ENCODE measurements at places on chromosomes 7 and 10. TPM values are rescaled to one million over a fixed set of nuclear protein-coding genes. Genes with fewer than 3 reads are reported as not detected.

DNA sequence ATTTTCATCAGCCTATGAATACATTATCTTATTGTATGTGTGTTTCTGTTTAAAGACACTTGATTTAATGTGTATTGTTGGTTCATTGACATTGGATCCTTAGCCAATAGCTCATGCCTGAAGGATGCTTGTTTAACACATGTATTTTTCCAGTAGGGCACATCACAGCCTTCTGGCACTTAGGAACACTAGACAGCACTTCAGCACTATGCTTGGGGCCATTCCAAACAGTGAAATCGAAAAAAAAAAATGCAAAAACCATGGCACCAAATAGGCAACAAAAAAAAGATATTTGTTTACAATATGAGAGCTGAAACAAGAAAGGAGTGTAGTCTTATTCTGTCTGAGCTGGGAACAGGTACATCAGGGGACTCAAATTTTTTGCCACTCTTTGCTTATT, 262.8 kb downstream of the SLC25A13 start:
- no peaks in the 10 kb centered on the region for H3K27me3 ChIP-seq
- no peaks in the 10 kb centered on the region for H3K4me1 ChIP-seq
- no peaks in the 10 kb centered on the region for H3K36me3 ChIP-seq
- no peak for DNase-seq
- no peak overlapping the region for H3K4me3 ChIP-seq
- no peak overlapping the region for H3K27ac ChIP-seq

DNA sequence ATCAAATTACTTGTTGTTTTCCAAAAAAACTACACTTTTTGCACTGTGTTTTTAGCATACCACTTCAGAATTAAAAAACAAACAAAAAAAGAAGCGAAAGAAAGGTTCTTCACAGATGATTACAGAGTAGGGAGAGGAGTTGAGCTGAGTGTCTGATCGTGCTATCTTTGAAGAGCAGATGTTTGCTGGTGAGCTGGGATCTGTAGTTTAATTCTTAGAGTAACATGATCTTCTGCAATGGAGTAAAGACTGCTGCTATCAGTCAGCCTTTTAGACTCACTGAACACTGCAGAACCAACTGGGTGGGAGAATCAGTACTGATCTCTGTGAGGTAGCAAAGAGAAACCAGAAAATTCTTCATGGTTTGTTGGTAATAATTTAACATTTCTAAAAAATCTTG, 1197.8 kb upstream of the SORCS1 start:
- no peaks in the 10 kb centered on the region for H3K27me3 ChIP-seq
- no peaks in the 10 kb centered on the region for H3K36me3 ChIP-seq
- no peak for DNase-seq
- no peak overlapping the region for H3K27ac ChIP-seq
- H3K4me3 ChIP-seq: no peak overlapping the region

- no peaks in the 10 kb centered on the region for H3K36me3 ChIP-seq
- H3K27me3 ChIP-seq: no peaks in the 10 kb centered on the region
- no peak overlapping the region for H3K4me3 ChIP-seq
- no peaks in the 10 kb centered on the region for H3K4me1 ChIP-seq
- DNase-seq: no peak
- no peak overlapping the region for H3K27ac ChIP-seq
Observed at GRCh38 chr10:19961076-19962053, 145.1 kb downstream of the PLXDC2 start.

- H3K4me1 ChIP-seq: no peaks in the 10 kb centered on the region
- no peak overlapping the region for H3K27ac ChIP-seq
- no peak overlapping the region for H3K4me3 ChIP-seq
- H3K27me3 ChIP-seq: no peaks in the 10 kb centered on the region
Observed at GRCh38 chr7:17802056-17802455, 138.2 kb downstream of the SNX13 start.

- no peaks in the 10 kb centered on the region for H3K36me3 ChIP-seq
- H3K4me1 ChIP-seq: peaks cover 5% of the 10 kb centered on the region
- H3K27me3 ChIP-seq: no peaks in the 10 kb centered on the region
Observed at GRCh38 chr7:107180378-107180777, 11.6 kb downstream of the HBP1 start.

DNA sequence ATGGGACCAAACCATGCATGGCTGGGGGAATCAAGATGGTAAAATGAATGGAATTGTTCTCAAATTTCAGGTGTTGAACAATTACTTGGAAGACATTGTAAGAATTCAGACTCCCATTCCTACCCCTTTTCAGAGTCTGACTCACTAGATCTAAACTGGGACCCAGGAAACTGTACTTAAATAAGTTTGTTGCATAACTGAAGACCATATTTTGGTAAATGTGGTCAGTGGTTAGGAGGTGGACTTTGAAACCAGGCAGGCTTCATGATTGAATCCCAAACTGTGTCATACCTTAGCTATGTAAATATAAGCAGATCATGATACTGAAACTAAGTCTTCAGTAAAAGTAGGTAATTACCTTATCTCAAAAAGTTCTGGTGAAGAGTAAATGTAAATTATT, 41.7 kb downstream of the ZWINT start:
- H3K27ac ChIP-seq: no peak overlapping the region
- no peak overlapping the region for H3K4me3 ChIP-seq
- no peaks in the 10 kb centered on the region for H3K36me3 ChIP-seq
- no peaks in the 10 kb centered on the region for H3K4me1 ChIP-seq

DNA sequence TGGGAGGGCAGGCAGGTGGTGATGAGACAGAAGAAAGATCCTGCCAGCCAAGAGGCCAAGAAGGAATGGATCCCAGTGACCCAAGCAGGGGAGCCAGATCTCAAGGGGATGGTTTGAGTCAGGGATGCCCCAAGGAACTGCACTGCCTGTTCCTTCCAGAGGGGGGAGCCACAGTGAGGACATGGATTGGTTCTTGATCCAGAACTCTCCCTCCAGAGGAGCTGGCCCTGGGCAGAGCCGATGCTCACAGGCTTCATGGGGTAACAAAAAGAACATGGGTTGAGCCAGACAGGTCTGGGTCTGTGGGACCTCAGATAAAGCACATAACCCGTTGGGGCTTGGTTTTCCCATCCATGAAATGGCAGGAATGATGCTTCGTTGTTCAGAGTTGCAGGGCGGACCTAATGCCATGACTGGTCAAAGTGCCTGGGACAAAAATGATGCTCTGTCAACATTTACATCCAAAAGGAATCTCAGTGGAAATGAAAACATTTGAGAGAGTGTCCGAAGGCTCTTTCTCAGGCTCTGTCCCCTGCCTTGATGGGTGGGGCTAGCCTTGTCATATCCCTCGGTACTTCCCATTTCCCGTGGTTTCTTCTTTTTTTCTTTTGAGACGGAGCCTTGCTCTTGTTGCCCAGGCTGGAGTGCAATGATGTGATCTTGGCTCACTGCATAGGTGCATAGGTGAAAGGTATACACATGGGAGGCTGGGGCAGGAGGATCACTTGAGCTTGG, 4.7 kb upstream of the DENND2A start:
- H3K4me1 ChIP-seq: no peaks in the 10 kb centered on the region
- H3K27ac ChIP-seq: no peak overlapping the region
- H3K4me3 ChIP-seq: no peak overlapping the region

DNA sequence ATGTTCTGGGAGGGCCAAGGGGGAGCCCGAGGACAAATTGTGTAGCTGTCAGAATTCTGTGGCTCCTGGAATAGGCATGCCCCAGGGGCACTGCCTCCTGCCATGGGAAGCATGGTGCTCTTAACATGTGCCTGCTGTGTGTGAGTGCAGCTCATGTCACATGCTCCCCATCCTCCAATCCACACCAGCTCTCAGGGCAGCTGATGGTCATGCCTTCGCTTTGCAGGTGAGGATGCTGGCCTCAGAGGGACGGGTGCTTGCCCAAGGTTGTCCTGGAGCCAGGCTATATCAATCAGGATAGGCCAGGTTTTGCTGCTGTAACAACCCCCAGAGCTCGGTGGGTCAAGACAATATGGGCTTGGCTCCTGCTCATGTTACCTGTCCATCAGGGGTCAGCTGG, 303.4 kb downstream of the RPS24 start:
- DNase-seq: no peak
- no peaks in the 10 kb centered on the region for H3K4me1 ChIP-seq
- H3K27ac ChIP-seq: no peak overlapping the region

DNA sequence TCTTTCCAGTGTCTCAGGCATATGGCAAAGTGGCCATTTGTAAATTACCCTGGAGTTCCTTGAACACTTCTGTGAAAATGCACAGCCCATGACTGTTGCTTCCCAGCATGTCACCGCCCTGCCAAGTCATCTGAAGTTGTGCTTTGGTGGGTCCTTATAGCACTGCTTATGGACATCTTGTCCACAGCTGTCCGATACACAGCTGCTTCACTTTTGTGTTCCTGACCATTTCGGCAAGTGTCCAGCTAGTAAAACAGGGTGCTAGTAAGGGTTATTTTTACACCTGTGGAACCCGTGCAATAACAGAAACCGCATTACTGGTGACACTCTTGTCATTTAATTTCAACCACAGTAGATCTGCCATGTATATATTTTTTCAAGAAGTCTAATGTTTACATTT, 29.7 kb downstream of the PIP4K2A start:
- no peak overlapping the region for H3K4me3 ChIP-seq
- no peaks in the 10 kb centered on the region for H3K36me3 ChIP-seq
- H3K27me3 ChIP-seq: no peaks in the 10 kb centered on the region
- no peak overlapping the region for H3K27ac ChIP-seq

GRCh38 chr10:95097805-95098204, 28.5 kb upstream of the CYP2C8 start:
- H3K27me3 ChIP-seq: no peaks in the 10 kb centered on the region
- DNase-seq: no peak
- H3K4me1 ChIP-seq: no peaks in the 10 kb centered on the region
- H3K4me3 ChIP-seq: no peak overlapping the region
- no peak overlapping the region for H3K27ac ChIP-seq
- H3K36me3 ChIP-seq: no peaks in the 10 kb centered on the region

The EIF3A gene
- total RNA-seq: 77.1 TPM

The ELAPOR2 gene
- total RNA-seq: 19.9 TPM

The TAS2R41 gene
- not detected for total RNA-seq

The FAM241B gene
- total RNA-seq: 13.4 TPM
